ENCODE measurements at places on chromosomes 4 and X.

- no peak for DNase-seq
Measured at GRCh38 chr4:185282968-185283367, 73.6 kb downstream of the SNX25 start.

DNA sequence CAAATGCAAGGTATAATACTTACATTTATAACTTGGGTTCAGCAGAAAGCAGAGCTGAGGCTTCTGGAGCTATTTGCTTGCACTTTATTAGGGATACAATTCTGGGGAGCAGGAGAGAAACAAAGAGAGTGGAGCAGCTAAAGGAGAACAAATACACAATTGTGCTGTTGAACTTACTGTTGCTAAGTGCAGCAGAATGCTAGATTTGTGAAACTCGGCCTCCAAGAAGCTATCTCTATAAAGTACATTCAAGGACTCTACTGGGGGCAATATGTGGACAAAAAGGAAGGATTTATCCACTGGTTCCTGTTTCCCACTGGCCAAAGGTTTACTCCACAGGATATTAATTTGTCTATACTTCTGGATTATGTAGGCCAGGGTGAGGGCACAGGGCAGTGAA lies 86.8 kb downstream of the PPP1R2C start:
- no peak for DNase-seq

GRCh38 chrX:38718311-38718710 lies 82.9 kb upstream of the MID1IP1 start:
- no peak for DNase-seq

DNA sequence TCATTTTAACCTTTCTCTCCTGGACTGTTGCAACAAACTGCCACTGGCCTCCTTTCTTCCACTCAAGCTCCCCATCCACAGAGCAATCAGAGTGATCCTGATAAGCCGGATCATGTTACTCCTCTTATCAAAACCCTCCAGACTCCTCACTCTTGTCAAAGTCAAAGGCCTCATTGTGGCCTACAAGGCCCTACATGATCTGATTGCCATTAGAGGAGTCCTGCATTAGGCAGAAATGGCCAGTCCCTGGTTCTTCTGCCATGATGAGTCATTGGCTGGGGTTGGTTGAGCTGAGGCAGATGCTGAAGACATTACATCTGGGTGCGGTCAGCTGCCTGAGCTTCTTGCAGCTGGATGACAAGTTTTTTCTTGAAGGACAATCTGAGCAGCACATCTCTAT lies 32.7 kb upstream of the CASK start:
- no peak for DNase-seq

- peak; percentile 84 for DNase-seq
Measured at GRCh38 chr4:25767877-25768725, 94.7 kb downstream of the SEL1L3 start.

DNA sequence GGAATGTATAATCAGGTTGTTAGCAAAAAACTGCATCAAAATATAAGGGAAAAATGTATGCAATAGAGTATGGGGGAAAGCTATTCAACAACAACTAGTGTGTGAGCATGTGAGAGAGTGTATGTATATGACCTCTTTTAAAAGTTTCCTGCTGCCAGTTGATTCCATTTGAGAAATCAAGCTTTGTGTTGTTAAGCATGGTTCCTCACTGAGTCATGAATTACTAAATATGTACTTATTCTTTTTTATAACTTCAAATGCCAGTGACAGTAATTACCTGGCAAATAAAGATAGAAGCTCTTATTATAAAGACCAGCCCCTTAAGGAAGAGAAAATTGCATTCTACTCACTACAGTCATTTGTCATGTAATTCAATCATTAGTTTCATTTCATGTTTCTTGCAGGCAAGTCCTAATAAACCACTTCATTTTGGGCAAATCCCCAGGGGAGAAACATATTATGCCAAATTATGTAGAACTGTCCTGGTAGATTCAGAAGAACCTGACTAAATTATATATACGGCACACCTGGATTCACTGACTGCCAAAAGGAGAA lies 19.2 kb downstream of the RASGEF1B start:
- no peak for DNase-seq

GRCh38 chrX:100658941-100659381 lies 15.0 kb downstream of the SRPX2 start:
- DNase-seq, result no peak

- DNase-seq, result peak; percentile 65
Measured at GRCh38 chrX:3094261-3094660, 53.0 kb downstream of the ARSF start.

GRCh38 chr4:76208005-76208765 lies 5.4 kb downstream of the SCARB2 start:
- no peak for DNase-seq

GRCh38 chr4:155891058-155891457 lies 12.4 kb upstream of the TDO2 start:
- DNase-seq, result peak; percentile 77

GRCh38 chr4:97984545-97985131 lies 158.6 kb downstream of the STPG2 start:
- DNase-seq, result no peak

- peak; percentile 17 for DNase-seq
Measured at GRCh38 chrX:40104985-40105834, 7.5 kb upstream of the BCOR start.

DNA sequence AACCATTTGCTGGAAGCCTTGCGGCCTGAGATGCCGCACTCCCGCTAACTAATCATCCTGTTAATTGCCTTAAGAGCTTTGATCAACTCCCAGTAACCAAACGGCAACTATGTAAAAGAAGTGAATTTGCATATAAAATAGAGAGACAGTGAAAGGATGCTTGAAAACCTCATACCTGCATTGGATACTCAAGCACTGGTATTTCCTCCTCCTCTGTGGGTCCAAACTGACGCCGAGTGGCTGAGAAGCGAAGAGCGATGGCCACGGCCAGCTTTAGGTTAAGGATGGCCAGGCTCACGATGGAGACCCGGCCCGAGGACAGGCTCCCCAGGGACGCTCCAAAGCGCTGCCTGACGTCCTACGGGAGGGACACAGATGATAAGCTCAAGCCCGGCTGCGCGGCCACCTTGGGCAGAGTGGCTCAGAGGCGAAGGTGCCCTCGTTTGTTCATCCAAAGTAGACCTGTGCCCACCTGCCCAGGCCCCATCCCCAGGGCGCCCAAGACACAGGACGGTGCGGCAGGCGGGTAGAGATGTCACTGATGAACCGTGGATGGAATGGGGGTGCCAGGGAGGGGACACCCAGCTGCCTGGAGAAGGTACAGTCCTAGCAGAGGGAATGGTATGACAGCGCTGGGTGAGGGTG lies 43.6 kb downstream of the ACOX3 start:
- DNase-seq, result no peak

DNA sequence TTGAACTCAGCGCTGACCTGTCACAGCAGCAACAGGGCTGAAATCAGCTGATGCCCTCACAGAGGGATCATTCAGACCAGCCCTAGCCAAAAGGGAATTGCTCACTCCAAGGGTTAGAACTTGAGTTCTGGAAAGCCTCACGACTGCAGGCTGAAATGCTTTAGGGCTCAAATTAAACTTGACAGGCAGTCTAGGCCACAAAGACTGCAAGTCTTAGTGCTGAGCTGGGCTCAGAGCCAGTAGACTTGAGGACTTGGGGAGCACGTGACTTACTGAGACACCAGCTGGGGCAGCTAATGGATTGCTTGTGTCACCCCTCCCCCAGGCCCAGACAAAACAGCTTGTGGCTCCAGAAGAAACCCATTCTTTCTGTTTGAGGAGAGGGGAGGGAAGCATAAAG lies 119.0 kb upstream of the SLC6A14 start:
- DNase-seq, result no peak

GRCh38 chrX:40273356-40274050 lies 175.7 kb upstream of the BCOR start:
- DNase-seq, result peak; percentile 50

GRCh38 chr4:7803992-7804755 lies 135.5 kb downstream of the AFAP1 start:
- DNase-seq, result peak; percentile 72

- no peak for DNase-seq
Measured at GRCh38 chr4:93732509-93732908, 96.0 kb upstream of the ATOH1 start.

DNA sequence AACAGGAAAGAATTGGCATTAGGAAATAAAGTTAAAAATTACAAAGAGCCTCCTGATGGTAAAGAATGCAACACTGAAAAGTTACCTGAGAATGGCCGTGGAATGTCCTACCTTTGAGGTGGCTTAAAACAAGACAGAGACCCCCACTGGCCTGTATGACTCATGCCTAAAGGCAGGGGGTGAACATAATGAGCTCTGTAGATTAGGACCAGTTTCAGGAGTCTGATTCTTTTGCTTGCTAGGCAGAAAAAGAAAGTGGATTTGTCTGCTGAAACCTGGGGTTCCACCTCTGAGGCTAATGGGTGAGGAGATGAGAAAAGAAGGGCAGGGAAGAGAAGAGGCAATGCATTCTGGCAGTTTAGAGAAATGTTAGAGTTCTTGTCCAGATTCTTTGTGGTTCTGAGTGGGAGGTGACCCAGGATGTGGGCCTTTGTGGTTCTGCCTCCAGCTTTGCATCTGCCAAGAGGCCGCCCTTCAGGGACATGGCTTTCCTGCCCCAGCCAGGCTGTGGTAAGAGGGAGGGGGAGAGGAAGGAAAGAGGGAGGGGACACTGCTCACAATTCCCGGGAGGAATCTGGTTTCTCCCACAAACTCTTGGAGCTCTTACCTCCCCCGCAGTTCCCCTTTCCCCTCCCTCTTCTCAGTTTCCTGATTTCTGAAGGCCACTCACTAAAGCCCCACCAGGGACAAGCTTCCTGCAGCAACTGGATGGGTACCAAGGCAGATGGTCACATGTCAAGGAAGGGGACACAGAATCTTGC lies 109.6 kb downstream of the EFNB1 start:
- DNase-seq, result no peak

GRCh38 chr4:86493460-86493859 lies 100.7 kb upstream of the PTPN13 start:
- DNase-seq, result no peak

DNA sequence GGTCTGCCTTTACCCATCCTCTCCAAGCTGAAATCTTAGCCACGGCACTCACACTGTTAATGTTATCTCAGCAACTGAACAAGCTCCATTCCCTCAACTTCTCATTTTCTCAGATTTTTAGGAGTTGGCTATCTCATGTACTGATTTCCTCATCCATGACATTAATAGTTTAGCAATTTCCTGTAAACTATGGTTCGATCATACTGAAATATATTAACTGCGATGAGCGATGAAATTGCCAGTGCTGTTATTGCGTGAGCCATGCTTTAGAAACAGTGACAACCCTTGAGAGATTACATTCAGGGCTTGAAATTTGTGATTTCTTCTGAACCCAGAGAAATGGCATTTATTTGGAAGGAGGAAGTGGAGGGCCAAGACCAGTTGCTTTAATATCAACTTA lies 223.7 kb downstream of the GPAT3 start:
- DNase-seq, result no peak

GRCh38 chrX:40145001-40145922 lies 47.5 kb upstream of the BCOR start:
- no peak for DNase-seq

DNA sequence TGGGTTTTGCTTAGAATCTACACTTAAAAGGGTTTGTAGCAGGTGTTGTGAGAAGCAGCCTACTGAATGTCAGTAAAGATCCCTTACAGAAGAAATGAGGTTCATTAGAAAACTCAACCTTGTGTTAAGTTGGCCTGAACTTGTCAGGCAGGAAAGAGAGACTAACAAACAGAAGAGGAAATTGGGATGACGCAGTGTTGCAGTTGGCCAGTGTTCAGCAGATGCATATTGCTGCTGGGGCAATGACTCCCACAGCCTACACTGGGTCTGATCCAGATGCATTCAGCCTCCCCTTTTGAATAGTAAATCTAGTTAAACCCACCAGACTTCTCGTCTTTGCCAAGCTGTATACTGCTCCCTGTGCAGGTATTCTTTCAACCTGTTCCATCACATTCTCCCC lies 409.4 kb downstream of the UBE2NL start:
- DNase-seq, result no peak

- DNase-seq, result peak; percentile 29
Measured at GRCh38 chr4:498328-498904, 540 bp downstream of the ZNF721 start.

DNA sequence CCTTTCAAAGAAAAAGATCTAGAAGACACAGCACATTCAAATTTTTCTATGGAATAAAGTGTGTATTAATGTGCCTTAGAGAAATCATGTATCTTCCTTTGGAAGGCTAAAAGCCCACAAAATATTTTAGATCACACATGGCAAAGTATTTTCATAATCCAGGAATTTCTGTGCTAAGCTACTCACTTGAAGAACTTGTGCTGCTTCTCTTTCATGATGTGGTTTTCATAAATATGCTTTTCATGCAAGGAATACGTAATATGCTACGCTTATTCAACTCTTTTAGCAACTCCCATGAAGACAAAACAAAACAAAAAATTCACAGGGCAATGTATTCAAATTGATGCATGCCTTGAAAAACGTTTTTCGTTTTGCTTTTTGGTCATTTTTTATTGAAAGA lies 125.6 kb downstream of the ARHGAP24 start:
- DNase-seq, result no peak

DNA sequence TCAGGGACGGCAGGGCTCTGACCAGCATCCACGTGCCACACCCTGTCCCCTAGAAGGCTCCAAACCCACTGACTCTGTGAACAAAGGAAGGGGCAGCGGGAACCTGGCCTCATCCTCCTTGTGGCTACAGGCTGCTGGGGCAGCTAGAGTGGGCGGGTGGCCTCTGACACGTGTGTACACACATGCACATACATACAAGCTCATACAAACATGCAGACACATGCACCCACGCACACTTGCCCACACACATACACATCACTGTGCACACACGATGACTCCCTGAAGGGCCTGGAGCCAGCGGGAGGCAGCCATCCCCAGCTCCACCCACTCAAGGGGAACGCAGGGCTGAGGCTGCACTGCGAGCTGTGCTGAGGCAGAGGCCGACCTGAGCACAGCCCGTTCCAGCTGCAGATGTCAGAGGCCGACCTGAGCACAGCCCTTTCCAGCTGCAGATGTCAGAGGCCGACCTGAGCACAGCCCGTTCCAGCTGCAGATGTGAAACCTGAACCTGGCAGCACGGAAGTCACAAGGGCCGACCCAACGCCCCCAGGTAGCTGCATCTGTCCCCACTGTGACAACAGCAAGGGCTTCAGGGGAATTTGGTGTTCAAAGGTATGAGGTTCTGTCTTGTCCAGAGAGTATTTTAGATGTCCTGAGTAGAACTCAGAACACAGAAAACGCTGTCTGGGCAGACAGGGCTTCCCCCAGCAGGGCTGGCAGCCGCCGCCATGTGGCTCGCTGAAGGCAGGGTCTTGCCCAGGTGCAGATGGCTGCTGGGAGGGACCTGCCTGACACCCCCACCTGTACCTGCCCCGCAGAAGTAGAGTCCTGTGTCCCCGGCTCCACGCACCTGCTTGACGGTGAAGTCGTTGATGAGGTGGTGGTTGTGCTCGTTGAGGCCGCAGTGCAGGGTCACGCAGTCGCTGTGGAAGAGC lies 33.5 kb downstream of the CTBP1 start:
- no peak for DNase-seq

- DNase-seq, result no peak
Measured at GRCh38 chrX:70755850-70756249, 152.7 kb downstream of the TEX11 start.

GRCh38 chr4:176306837-176307665 lies 12.7 kb upstream of the SPCS3 start:
- no peak for DNase-seq

GRCh38 chr4:53937918-53938317 lies 126.5 kb downstream of the CHIC2 start:
- peak; percentile 68 for DNase-seq
